HS-27A (cell line): ENCODE measurements at places on chromosomes 1 and 21.

GRCh38 chr1:205599669-205600042 is 32.2 kb downstream of the ELK4 start:
- DNase-seq = no peak

GRCh38 chr21:15797577-15798363 is 68.0 kb downstream of the USP25 start:
- DNase-seq = no peak

DNA sequence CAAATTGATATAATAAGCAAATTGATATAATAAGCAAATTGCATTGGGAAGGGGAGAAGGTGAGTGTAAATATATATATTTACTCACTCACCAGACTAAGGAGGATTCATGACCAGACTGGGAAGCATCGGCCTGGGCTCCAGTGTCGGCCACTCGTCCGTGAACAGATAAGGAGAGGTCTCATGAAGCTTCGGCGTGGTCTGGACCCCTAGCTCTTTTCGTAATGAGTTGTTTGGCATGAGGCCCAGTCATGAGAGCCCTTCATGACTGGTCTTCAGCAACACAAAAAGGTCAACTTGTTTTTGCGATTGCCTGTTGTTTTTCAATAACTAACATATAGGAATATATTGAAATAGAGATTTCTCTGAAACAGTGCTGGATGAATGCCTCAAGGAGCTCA is 222.9 kb upstream of the KCNK2 start:
- DNase-seq = no peak

- DNase-seq = no peak
These were observed 1.6 kb downstream of the RPF1 start for GRCh38 chr1:84480650-84481049.

GRCh38 chr1:66925558-66925910 is 744 bp downstream of the MIER1 start:
- no peak for DNase-seq

DNA sequence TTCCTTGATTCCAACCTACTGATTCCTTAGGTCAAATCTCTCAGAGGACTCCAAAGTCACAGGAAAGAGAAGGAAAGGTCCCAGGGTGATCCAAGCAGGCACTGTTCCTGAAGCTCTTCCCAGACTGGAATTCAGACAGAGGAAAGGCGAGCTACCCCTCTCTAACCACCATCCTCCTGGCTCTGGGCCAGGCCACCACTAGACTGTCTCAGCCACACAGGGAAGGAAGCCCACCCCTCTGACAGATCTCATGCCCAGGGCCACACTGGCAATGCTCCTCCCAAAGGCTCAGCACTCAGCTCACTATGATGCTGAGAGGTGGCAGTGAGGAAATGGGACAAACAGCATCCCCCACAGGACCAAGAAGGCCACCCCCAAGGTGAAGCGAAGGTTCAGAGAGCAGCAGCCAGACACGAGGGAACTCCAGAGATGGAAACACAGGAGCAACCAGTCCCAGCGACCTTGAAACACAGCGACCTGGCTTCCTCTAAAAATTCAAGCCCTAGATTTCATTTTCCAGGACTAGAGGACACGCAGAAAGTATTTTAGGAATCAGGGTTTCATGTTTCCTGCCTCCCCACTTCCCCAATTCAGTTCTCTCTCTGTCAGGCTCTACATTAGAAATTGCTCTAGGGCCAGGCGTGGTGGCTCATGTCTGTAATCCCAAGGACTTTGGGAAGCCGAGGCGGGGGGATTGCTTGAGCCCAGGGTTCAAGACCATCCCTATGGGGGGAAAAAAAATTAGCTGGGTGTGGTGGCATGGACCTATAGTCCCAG is 18.8 kb downstream of the PIK3C2B start:
- no peak for DNase-seq

DNA sequence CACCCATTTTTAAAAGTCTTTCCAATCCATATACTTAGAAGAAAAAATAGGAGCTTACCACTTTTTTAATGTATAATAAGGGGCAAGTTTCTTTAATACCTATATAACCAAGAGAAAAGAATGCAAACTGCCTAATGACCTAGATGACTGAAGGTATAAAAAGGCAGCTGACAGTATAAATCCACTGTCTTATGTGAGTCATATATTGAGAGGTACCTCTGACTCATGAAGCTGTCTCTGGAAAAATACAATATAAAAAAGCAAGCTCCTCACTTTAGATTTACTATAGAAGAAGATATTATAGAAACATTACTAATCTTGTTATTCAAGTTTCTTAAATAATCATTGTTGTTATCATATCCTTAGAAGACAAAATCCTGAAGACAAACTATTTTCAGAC is 144.2 kb downstream of the VAV3 start:
- no peak for DNase-seq

DNA sequence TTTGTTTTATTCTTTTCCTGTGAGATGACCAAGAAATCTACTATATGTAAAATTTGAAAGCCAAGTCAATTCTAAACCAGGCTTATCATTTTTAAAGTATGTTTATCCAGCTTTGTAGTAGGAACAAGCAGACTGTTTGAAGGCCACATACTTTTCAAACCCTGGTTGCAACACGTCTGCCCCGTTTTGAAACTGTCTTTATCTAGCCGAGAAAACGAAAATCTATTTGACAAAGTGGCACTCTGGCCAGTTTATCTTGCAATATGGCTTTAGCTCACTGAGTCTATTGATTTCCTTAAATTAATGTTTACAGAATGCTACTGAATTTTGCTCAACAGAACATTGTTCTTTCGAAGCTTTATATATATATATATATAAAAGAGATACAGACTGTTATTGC is 39.7 kb downstream of the PROX1 start:
- DNase-seq = no peak
